ENCODE measurements at places on chromosomes 12 and 14.

DNA sequence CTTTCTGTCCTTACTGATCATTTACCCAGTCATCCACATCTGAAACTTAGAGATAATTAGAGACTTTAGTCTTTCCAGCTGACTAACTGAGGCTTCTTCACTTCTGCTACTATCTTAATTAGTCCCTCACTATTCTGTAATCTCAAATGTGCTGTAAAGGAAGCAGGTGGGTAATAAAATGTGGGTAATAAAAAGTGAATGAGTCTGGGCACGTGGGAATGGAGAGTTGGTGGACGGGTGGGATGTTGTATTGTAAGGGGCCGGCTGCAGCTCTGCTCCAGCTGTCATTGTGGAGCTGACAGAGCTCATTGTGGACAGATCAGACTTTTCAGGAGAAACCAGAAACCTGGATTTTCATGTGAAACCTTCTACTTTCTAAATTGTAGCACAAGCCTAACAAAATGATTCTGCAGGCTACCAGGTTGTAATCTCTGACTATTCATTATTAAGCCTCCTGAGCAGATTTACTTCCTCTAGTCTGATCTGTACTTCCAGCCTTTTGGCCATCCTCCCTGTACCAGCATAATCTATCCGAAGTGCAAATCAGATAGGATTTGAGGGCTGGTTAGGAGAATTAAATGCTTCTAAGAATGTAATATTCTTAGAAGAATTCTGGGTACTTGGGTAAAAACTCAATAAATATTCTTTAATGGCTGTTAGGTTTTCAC lies 42.0 kb upstream of the BMAL2 start:
- no peak for DNase-seq

GRCh38 chr12:4443616-4444015 lies 2.0 kb downstream of the FGF6 start:
- no peak for DNase-seq

DNA sequence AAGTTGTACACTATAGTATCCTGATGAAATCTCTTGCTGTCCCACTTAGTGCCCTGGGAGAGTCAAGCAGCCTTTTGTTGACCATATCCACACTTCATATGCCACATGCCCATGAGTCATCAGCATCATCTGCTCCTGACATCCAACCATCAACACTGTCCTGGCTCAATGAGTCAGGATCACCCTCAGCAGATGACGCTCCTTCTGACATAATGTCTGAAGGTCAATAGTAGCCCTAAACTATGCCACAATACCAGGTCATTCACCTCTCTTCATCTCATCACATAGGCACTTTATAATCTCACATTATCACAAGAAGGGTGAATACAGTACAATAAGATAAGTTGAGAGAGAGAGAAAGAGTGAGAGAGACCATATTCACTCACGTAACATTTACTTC lies 369.0 kb upstream of the FAR2 start:
- DNase-seq: no peak

GRCh38 chr12:89250213-89250612 lies 102.1 kb downstream of the DUSP6 start:
- DNase-seq: no peak

DNA sequence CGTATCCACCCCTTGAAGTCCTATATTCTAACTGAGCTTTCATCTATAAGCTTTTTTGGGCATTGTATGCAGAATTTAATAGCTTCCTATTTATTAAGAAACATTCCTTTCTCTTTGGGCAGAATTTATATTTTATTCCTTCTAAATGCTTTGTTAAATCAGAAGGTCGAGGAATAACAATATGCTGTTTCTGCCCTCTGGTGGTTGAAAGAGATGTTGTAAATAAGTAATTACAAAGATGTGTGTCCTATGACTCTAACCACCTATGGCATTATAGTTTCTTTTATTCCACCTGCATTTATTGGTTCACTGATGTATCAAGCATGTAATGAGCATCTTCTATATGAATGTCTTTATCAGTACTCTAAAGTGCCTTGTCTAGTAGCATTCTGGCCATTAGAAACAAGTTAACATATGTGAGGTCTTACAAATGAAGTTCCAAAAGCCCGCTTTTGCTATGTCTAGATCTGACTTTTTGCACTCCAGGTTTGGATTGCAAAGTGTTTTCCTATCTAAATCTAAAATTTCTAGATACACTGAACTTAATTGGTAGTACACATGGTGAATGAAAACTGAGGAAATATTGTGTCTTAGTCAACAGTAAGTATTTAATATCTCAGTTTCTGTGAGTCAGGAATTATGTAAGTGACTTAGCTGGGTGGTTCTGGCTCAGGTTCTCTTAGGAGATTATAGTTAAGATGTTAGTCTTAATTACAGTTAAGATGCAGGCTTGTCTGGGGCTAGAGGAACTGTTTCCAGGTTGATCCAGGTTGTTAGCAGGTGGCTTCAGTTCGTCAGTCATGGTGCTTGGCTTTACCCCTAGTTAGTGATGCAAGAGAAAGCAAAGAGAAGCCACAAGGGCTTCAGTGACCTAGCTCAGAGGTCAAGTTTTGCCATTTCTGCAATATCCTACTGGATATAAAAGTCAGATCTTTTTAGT lies 57.5 kb downstream of the PLEKHA5 start:
- DNase-seq: no peak

DNA sequence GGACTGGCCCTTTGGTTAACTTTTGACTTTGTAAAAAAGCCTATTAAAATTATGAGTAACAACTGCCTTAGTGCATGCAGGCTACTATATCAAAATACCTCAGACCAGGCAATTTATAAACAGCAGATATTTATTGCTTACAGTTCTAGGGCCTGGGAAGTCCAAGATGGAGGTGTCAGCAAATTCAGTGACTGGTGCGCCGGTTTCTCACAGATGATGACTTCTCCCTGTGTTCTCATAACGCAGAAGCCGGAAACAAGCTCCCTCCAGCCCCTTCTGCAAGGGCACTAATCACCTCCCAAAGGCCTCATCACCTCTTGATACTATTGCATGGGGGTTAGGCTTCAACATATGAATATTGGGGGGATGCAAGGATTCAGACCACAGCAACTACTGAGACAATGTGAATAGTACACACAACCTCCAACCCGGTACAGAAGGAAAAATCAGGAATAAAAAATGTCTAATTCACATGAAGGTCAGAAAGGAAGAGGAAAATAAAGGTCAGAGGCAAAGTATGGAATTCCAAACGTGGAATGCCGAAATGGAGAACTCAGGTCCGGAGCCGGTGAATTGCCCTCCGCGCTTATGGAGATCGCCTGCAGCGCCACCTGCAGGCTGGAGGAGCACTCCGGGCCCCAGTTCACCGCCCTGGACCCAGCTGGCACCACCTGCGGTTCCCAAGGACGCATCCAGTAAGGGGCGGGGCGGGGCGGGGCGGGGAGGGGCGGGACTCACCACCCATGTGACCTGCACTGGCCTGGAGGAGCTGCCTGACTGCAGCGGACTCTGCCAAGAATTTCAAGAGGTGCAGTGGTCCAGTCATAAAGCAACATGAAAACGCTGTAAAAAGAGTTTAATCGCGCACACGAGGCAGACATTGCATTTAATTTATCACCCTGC lies 203.4 kb downstream of the KIF26A start:
- peak; percentile 60 for DNase-seq

Data from liver (tissue), 10 donors.